Activated T-helper 2 cell treated with anti-CD3 and anti-CD28 coated beads, Interferon-gamma antibody, Interleukin-2, Interleukin-4, amounts not matched to agents 10 μg/mL and 5 μg/mL and 100 μg/mL, durations not matched to agents 14 hours and 24 hours and 36 hours (primary cell): ENCODE measurements at places on chromosomes 4 and X.

DNA sequence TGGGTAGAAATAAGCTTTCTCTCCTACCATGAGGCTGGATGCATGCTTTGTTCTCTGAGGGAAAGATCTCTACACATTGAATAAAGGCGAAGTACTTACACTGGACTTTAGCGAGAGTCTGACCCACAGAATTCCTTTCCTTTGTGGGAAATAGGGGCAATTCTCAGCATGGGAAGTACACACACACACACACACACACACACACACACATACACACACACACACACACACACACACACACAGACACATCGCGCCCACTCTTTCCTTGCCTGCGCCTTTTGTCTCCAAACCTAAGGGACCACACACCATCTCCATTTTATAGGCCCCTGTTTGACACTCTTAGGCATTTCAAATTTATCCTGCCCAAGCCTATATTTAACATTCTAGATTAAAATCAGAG, 83.8 kb downstream of the LUZP4 start:
- DNase-seq = no peak

GRCh38 chr4:147837435-147837834, 105.5 kb downstream of the ARHGAP10 start:
- no peak for DNase-seq

GRCh38 chr4:72971572-72971971, 97.9 kb downstream of the COX18 start:
- DNase-seq = no peak

GRCh38 chrX:23959781-23960180, 52.0 kb downstream of the CXorf58 start:
- DNase-seq = peak; percentile 8

- no peak for DNase-seq
Observed at GRCh38 chr4:21898101-21898500, 50.5 kb downstream of the KCNIP4 start.

GRCh38 chr4:121898150-121898549, 27.9 kb upstream of the BBS7 start:
- DNase-seq = no peak

DNA sequence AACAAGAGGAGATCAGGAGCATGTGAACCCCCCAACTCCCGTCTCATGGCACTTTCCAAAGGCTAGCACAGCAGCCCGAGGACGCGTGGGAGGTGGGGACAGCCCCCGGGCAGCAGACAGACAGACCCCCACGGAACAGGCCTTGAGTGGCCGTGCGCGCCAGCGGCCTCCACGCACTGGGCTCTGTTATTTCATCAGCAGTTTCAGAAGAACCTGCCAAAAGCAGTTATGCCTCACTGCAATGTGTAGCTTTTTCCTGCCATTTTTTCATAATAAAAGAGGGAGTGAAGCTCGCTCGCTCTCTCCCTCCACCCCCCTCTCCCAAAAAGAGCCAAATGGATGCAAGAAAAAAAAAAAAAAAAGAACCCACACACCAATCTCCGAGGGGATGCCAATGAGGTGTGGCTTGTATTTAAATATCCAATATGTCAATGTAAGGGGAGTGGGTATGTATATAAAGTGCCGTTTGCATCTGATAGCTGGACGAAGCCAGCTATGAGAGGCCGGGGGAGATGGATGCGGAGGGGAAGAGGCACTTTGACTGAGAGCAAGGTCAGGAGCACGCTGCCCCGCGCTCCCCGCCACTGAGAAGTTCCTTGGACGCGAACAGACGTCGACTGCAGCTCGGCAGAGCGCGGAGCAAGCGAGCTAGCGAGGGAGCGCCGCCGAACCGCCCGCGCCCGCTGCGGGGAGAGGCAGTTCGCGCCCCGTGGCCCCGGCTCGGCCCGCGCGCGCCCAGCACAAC, at the start of gene FGF16:
Gene FGF16, plus strand, starts transcription at position 482 of the 745 bp plus-strand sequence. CDS start 286 bp downstream, outside the sequence.
- DNase-seq = no peak

DNA sequence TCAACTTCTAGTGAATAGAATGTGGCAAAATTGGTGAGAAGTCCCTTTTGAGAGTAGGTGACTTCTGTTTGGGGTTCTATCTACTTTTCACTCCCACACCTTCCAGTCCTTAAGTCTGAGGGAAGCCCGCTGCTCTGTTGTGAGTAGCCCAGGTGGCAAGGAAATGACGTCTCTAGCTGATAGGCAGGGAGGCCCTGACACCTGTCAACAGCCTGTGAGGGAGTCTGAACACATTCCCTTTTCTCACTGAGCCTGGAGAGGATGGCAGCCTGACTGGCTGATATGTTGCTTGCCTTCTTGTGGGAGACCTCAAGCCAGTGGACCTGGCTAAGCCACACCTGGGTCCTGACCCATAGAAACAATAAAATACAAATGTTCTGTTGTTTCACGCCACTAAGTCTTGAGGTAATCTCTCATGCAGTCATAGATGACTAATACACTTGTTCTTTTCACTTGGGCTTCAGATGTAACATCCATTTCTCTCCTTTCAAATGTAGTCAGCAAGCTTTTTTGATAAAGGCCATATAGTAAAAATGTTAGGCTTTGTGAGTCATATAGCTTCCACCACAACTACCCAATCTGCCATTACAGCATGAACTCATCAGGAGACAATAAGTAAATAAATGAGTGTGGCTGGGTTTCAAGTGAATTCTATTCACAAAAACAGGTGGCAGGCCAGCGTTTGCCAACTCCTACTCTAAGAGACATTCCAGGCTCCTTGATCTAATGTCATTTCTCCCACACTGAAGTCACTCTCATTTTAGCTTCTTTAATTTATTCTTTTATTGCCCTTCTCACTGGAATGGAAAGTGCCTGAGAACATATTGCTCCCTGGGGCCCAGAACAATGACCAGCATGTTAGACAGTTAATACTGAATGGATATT, 265.1 kb upstream of the MAD2L1 start:
- DNase-seq = no peak

DNA sequence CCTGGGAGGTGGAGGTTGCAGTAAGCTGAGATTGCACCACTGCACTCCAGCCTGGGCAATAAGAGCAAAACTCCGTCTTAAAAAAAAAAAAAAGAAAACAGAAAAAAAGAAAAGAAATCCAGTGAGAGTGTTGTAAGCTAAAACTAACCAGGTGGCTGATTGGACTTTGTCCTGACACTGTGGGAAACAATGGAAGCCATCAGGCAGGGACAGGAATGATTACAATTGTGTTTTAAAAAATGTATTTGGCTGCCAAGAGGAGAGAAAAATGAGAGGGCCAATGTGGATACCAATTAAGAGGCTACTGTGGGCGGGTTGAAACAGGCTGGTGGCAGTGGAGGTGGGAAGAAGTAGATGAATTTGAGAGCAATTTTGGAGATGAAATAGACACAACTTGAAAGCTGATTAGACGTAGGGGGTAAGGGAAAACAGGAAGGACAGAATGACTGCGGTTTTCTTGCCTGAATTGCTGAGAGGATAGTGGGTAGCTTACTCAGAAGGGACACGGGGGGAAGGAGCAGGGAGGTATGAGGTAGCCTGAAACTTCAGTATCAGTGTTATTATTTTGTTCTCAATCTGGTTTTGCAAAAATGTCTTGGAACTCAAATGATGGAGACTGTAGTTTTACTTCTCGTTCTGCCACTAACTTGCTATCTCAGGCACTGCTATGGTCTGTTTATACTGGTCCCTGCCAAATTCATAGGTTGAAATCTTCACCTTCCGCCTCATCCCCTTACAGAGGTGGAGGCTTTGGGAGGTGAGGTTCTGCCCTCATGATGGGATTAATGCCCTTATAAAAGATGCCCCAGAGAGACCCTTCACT, 45.6 kb upstream of the CHRNA9 start:
- no peak for DNase-seq

DNA sequence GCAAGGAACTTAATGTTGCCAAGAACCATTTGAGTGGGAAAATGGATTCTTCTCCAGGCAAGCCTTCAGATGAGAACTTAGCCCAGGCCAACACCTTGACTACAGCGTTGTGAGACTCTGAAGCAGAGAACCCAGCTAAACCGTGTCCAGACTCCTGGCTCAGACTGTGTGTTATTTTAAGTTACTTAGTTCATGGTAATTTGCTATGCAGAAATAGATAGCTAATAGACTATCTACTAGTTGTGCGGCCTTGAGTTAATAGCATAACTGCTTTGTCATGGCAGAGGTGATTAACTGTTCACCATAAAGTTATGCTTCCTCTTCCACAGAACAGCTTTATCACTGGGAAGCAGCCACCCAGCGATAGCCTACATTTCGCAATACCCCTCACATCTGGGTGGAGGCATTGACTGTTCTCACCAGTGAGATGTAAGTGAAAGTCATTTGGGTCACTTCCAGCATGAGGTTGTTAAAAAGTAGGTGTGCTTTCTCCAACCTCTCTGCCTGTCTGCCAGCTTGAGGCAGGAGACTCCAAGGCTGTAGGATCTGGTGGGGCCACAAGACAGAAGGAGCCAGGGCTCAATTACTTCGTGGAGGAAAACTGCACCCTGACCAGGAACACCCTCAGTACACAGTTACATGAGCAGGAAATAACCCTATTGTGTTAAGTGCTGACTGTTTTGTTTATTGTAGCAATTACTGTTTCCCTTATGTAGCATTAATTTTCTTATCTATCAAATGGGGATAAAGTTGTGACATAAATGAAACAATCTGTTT, 94.2 kb downstream of the GPAT3 start:
- DNase-seq = no peak

GRCh38 chrX:24487571-24487970, 22.5 kb downstream of the PDK3 start:
- no peak for DNase-seq

DNA sequence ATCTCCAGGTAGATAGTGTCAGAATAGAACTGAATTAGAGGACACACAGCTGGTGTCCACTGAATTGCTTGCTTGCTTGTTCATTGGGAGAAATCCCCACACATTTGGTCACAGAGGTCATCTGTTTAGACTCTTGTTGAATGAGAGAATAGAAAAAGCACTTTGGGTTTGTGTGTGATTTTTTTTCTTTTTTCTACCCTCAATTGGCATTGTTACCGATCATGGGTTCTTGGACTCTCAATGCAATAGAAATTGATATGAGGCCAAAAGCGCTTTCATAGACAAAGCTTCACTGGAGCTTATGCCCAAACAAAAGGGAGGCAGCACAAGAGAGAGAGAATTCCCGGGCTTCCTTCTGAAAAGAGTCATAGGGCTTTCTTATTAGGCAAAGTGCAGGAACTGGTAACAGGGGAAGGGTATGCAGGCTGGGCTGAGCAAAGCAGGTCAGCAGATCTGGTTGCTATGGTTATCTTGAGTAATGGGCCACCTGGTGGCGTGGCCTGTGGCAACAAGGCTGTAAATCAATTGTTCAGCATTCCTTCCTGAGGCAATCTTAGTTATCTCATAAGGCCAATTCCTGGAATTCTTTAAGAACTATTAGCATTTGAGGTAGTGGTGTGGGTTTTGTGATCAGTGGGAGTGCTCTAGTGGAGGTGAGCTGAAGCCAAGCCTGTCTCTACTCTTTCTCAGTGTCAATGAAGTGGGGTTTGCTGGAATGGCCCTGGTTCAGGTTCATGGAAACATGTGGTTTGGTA, 5.3 kb upstream of the GPR82 start:
- DNase-seq = no peak

DNA sequence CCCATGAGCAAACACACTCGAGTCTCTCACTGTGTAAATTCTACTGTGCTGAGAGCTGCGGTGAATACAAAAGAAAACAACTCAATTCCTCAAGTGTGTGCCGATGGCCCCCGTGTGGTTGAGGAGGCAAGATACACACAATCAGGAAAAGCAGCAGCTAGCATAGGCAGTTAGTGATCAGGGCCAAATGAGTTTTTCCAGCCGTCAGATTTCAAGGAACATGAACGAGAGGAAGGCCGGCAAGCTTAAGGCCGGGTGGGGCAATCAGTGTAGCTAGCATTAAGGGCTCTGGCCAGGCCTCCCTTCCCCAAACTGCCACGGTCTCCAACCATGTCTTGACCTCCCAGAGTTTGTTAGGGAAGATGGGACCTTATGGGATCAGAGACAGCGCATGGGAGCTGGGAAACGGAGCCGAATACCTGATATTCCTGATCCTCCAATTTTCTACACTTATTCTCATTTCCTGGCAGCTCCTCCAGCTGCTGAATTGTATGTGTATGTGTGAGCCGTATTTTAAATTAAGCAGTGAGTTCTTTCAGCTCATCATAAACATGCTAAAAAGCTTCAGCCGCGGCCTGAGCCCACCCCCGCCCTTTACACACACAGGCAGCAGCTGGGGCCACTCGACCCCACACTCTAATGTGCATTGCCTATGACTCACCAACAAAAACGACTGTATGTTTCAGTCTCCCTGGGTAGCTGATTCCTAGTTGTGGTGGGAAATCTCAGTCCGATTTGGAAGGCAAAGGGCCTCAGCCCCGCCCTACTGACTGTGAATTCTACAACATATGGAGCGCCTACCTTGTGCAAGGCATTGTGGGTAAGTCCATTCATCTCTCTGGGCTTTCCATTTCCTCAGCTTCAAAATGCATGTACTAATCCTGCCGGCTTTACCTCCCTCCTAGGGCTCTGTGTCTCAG, 59.9 kb downstream of the RTL9 start:
- DNase-seq = no peak

GRCh38 chr4:8108261-8108660, 50.4 kb downstream of the ABLIM2 start:
- DNase-seq = no peak

GRCh38 chr4:11286533-11286932, 142.2 kb downstream of the HS3ST1 start:
- no peak for DNase-seq

DNA sequence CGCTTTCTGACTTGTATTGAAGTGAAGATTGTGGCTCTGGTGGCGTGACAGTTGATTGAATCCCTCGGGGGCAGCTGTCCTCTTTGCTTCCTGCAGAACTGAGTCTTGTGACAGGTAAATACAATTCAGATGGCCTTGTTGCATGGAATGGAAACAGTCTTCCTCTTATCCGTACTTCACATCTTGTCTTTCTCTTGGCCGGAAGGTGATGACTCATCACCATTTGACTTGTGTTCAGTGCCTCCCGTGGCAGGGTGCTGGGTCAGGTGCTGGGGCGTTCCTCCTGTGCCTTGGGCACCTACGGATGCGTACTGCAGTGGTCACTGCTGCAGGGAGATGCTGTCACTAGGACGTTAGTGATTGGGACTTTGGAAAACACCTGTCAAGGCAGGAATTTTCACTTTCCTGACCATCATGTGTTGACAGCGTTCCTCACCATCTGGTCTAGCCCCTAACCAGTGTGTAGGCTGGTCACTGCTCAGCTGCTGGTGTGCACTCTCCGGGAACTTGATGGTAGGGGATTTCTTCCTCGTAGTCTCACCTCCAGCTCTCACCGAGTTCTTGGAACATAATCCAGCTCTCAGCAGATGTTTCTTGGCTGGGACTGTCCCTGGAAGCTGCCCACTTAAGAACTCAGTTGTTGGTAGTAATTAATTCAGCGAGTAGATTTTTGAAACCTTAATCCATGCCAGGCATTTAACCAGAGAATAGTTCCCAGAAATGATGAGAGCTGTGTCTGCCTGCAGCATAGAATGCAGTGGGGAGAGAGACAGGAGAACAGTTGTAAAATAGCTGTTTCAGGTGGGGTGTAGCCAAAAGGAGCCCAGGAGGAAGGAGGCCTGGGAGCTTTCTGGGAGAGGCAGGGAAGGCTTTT, 7.2 kb downstream of the TBC1D14 start:
- peak; percentile 63 for DNase-seq

DNA sequence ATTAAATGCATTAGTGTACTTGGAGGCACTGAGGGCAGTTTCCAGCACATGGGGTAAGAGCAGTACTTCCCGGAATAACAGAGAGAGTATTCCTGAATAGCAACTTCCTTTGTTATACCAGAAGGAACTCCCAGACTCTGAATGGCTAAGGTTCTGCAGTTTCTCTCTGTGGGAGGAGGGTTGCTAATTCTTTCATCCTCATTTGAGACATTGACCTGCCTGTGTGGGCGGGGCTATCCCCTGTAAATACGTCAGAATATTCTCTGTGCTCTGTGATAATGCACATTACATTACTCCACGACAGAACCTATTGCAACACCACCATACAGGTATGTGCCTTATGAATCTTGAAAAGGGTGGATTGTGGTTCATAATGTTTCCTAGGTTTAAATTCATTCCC, 52.7 kb downstream of the SPINK2 start:
- DNase-seq = no peak
